ENCODE measurements at places on chromosomes 5 and 9.

DNA sequence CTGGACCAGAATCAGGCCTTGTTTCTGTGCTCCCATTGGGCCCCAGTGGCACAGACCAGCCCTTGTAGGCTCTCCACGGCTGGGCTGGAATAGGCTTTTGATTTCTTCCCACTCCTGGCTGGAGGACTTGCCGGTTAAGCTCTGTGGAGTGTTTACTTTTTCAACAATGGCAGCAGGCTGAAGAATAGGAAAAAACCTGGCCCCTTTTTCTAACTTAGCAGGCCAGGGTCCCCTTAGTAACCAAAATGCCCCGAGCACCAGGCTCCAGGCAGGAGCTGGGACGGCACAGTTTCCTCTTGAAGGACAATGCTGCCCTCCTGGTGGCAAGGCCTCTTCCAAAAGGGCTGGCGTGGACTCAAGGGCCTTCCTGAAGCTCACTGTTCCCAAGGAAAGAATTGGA, 230.3 kb downstream of the CRB2 start:
- DNase-seq = no peak

DNA sequence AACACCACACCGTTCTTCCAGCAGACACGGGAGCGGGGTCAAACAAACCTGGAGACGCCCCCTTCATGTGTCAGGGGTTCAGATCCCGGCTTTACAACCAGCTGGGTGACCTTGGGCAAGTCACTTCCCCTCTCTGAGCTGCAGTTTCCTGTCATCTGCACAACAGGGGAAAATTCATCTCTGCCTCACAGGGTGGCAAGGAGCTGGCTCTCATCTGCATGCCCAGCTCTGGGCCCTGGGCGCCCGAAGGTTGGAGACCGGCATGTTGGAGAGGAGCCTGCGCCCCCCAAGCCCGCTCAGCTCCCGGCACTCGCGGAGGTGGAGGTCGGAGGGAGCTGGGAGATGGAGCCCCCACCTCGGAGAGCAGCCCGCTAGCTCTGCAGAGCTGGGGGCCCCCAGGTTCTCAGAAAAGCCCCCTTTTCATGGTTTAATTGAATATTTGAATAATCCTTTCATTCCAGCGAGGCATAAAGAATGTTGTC, 20.4 kb downstream of the NR5A1 start:
- no peak for DNase-seq

DNA sequence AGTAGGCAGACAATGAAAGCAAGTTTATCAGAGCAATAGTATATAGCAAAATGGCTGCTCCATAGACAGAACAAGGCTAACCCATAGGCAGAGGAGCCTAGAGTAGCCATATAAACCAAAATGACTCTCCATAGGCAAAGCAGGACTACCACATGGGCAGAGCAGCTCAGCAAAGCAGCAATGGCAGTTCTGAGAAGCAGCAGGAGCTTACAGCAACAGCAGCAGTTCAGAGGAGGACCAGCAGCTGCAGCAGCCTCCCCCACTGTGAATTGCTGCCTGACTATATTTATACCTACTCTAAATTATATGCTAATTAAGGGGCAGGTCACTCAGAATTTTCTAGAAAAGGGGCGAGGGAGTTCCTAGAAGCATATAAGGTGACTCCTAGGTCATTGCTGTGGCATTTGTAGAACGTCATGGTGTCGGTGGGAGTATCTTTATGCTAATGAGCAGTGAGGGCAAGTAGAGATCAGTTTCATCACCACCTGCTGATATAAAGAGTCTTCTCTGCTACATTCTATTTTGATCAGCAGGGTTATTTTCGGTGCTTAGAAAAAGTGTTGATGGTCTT, 1115.5 kb downstream of the DTWD2 start:
- DNase-seq = no peak

- DNase-seq = no peak
These were observed 19.8 kb upstream of the IQGAP2 start for GRCh38 chr5:76383126-76383832.

DNA sequence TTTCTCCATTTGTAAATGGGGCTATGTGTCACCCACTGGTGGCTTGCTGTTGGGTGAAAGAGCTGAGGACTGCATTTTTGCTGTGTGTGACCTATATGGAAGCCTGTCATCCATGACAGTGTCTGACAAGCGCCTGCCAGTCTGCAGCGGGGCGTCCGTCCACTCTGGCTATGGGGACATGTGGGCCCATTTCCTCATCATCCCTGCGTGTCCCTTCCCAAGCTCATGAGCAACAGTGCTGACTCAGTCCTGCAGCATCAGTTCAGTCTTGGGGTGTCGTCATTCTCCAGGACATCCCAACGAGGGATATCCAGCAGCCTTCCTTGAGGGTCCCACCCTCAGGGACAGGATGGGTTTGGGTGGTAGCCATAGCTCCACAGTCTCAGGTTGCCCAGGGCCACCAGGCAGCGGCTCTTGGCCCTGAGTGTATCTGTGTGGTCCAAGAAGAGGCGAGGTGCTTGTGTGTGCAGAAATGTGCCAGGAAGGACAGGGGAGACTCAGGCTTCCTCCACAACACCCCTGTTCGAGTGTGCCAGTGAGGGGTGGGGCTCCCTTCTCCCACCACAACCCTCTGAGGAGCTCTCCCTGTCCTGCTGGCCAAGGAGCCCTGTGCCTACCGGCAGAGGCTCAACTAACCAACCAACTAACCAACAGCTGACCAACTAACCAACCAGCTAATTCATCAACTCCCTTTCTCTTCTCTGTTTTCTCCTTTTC, 2.1 kb downstream of the FGD3 start:
- DNase-seq = no peak

GRCh38 chr5:97297063-97297703, 114.1 kb upstream of the RIOK2 start:
- DNase-seq = peak; percentile 25

DNA sequence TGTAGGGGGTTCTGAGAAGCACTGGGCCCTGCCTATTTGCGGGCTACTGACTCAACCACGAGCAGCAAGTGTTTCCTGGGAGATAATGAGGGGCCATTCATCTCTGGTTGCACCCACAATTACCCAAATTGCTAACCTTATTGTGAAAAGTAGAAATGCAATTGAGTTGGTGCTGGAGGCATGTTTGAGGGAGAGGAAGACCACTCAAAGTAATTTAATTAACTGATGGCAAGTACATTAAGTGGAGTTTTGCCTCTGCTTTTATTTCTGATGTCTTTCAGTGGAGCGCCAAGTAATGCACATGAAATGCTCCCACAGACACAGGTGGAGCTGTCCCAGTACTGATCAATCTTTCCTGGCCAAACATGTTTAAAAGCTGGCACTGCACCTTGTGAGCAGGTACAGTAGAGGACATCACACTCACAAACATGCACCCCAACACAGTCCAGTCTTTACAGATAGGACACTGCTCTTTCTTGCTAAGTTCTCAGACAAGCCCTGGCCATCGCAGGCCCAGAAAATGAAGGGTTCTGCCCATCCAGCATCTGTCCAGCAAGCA, 195.4 kb downstream of the HSPA4 start:
- no peak for DNase-seq

- no peak for DNase-seq
These were observed 78.4 kb upstream of the OTULINL start for GRCh38 chr5:14503017-14503680.

DNA sequence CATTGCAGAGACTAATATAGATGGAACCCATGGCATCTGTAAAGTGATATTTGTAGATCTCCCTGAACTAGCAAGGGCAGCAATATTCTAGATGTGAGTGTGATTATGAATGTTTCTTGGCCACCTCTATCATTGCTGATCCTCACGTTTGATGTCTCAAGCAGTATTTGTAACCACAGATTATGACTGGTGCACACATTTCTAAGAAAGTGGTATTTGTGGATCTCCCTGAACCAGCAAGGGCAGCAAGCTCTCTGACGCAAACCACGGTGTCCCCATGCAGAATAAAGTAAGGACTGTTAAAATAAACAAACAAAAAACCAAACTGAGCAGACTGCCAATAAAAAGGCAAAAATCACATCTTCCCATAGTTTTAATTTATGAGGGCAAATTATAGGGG, 301.3 kb downstream of the CSNK1G3 start:
- no peak for DNase-seq

DNA sequence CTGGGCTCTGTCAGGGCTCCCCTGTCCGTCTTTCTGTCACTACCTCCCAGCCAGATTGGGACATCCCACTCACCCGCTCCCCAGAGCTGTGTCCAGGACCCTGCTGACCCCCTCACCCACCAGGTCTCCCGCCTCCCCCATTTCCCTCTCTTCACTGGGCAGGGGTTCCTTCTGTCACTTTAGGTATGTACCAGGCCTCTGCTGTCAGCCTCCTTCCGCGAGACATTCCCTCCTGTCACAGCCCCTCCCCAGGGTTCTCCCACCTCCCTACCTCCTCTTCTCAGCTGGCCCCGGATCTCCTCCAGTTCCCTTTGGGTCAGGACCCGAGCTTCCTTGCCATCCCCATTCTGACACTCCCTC, 488 bp downstream of the POLR1E start:
- no peak for DNase-seq

DNA sequence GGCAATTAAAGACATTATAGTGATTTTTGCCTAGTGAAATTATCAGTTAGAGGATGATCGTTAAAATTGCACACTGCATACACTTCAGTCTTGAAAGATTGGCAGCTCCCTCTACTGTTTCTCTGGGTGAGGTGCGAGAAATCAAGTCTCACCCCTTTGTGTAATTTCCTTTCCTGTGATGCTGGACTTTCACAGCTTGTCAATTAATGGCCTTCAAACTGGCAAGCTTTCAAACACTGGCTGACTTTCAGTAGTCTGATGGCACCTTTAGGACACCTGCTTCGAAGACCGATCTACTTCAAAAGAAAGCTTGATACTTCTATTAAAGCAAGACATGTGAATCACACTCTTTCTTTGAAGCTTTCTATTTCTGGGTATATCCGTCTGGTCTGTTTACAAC, 706.7 kb upstream of the PTPRD start:
- DNase-seq = no peak
